ENCODE measurements at places on chromosomes 5 and 9.

GRCh38 chr5:95075111-95075510 is 209.8 kb downstream of the MCTP1 start:
- DNase-seq, result no peak

DNA sequence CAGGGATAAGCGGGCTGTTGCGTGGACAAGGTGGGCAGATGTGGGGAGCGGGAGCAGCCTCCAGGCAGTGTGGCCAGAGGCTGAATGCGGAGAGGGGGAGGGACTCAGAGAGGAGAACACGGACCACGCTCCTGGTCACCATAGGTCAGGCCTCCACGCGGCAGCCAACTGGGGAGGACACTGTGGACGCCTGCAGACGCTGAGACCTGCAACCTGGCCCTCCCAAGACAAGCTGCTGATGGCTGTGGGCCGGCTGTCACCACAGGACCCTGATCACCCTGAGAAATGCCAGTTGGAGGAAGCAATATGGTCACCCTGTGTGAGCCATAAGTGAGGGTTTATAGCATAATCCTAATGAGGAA is 16.8 kb downstream of the LPCAT1 start:
- DNase-seq, result no peak

- no peak for DNase-seq
Observed at GRCh38 chr9:28301281-28301680, 728.0 kb upstream of the C9orf72 start.

GRCh38 chr5:126854526-126855110 is 77.7 kb downstream of the LMNB1 start:
- no peak for DNase-seq

- no peak for DNase-seq
Observed at GRCh38 chr5:124859556-124860290, 113.3 kb upstream of the ZNF608 start.

DNA sequence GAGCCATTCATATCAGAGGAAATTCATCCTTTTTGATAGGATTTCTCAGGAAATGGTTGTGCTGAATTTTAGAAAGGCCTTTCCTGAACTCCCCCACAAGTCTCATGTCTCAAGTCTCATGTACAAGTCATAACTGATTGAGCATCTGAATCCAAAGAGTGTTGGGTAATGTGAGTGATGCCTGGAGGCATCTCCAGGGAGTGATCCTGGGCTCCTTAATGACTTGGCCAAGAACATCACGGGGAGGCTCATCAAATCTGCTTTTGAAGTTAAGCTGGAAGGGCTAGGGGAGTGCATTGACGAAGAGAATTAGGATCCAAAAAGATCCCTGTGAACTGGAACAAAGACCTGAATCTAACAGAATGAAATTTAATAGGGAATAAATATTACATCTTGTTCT is 79.2 kb downstream of the MAST4 start:
- no peak for DNase-seq

- DNase-seq, result no peak
Observed at GRCh38 chr9:77521091-77521490, 127.0 kb downstream of the GNA14 start.

DNA sequence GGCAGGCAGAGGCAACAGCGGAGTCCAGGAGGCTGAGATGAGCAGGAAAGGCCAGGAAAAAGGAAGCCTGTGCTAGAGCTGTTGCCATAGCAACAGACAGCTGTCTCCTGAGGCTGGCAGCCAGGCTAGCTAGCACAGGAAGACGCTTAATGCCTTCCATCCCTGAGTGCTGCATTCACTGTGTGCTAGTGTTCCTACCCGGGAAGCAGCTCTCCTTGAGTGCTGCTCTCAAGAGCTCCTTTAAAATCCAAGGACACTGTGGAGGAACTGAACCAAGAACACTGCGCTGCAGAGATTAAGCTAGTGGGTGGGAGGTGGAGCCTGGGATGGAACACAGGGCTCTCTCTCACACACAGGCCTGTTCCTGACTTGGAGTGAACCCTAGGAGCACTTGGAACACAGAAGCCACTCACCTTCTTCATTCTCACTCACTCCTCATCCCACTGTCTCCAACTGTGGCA is 53.5 kb upstream of the IL7R start:
- DNase-seq, result peak; percentile 75

DNA sequence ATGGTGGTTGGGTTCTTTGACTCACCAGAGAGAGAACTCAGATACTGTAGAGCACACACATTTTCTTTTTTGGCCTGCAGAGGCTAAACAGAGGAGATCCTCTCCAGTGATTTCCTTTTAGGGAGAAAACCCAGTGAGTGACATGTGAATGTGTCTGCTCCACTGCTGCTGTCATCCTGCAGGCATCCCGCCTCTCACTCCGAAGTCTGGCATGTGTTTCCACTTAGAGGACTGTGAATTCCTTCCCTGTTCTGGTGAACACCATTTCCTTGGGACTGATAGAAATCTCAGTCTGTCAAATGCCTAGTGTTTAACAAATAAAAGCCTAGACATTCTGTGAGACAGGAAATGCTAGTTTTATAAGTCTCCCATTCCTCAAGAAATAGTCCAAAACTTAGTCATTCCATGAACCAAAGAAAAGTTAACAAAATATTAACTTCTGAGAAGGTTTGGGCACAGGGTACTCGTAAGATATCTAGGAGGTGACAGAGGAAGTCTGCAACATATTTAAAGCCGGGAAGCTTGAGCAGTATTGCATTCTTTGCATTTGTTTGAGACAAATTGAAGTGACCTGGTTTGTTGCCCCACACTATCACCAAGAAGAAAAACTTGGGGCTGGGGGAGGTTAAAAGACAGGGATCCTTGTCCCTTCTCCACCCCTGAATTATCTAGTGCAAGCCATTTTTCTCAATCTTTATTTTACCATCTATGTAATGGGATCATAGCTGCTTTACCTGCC is 74.9 kb upstream of the NIPAL4 start:
- DNase-seq, result peak; percentile 95

DNA sequence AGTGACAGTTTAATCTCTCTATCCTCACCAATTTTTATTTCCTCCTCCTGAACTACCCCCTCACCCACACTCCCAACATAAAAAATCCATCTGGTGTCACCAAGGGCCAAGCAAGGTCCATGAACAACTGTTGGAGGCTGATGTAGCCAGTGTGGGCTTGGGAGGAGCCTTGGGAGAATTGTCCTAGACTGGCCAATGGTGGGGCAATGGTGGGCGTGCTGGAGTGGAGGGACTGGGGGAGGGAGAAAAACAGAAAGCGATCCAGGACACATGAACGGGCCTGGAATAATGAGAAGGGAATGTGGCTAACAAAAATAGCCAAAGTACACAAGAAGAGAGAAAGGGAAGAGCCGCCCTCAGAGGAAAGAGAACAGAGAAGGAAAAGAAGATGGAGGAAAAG is 272.6 kb downstream of the ENC1 start:
- DNase-seq, result no peak

DNA sequence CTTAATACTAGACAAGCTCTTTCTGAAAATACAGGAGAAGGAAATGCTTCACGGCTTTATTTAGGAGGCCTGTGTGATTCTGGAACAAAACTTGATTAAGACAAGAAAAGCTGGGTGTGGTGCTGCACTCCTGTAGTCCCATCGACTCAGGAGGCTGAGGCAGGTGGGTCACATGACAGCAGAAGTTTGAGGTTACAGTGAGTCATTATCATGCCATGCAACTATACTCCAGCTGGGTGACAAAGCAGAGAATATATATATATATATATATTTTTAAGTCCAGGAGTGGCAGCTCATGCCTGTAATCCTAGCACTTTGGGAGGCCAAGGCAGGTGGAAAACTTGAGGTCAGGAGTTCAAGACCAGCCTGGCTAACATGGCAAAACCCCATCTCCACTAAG is 33.1 kb upstream of the SPIN1 start:
- DNase-seq, result peak; percentile 80

GRCh38 chr5:73093943-73094342 is 26.4 kb upstream of the TMEM171 start:
- DNase-seq, result peak; percentile 88

DNA sequence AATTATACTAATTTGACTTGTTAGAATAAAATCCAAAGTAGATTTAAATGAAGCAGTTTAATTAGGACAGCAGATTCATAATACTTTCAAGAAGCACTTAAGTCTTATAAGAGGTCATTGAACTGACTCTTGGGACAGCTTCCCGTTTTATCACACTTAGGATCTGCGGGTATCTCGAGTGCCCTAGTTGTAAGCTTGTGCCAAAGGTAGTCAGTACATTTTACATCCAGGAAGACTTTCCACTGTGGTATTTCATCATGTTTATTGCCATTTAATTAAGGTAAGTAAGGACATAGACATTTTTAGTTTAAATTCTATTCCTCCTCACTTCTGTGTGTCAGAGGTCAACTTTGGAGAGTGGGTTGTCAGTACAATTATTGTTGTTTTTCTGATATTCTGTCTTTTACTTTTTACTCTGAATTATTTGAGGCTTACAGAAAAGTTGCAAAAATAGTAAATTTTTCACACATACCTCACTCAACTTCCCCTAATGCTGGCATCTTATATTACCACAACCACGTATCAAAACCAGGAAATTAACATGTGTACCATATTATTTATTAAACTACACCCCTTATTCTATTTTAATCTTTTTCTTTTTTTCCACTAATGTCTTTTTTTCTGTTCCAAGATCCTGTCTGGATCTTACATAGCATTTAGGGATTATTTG is 7.5 kb upstream of the ZNF367 start:
- no peak for DNase-seq

GRCh38 chr9:114896344-114896743 is 34.0 kb downstream of the TNFSF8 start:
- DNase-seq, result no peak

GRCh38 chr5:154795235-154795596 is 40.0 kb downstream of the LARP1 start:
- DNase-seq, result no peak

DNA sequence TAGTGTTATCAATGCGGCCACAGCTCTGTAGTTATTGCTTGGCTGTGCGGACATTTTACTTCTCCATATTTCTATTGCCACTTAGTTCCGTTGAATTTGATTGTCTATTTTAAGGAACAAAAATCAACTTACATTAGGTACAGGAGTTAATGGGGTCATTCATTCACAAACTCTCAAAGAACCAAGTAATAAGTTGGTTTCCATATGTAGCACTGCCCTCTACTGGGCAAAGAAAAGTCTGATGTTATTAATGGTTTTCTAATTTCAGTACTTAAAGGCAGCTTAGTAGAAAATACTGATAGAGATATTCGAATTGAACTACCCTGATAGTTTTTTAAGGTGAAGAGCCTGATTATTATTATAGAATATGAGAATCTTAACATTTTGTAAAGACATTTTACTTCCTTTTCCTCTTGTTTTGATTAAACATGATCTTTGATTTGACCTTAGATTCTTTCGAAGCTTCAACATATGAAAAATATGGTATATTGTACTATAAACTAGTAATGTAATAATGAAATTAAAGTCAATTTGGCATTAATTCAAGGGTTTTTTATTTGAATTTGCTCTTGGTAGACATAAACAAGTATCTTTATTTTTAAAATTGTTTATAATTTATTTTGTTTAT is 119.5 kb upstream of the CTNND2 start:
- DNase-seq, result peak; percentile 62

- DNase-seq, result peak; percentile 80
Observed at GRCh38 chr5:1801222-1801966, at the start of gene NDUFS6. NDUFS6 (plus strand) TSS chr5:1801407; CDS start chr5:1801418, 11 bp downstream.

GRCh38 chr9:72365525-72366256 is 683 bp upstream of the ZFAND5 start:
- DNase-seq, result peak; percentile 85

DNA sequence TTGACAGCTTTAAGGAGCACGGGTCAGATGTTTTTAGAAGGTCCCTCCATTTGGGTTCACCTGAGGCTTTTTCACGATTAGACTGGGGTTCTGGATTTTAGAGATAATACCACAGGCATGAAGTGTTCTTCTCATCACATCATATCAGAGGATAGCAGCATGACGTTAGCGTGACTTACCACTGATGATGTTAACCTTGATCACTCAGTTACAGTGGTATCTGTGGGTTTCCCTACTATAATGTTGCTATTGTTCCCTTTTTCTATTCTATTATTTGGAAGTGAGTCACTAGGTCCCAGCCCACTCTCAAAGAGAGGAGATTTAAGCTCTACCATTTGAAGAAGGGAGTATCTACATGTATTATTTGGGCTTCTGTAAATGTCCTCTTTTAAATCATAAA is 300.0 kb downstream of the MAST4 start:
- peak; percentile 76 for DNase-seq

GRCh38 chr5:138051441-138052296 is 18.8 kb upstream of the FAM13B start:
- DNase-seq, result no peak

- DNase-seq, result peak; percentile 15
Observed at GRCh38 chr5:15789642-15790041, 289.7 kb downstream of the FBXL7 start.

DNA sequence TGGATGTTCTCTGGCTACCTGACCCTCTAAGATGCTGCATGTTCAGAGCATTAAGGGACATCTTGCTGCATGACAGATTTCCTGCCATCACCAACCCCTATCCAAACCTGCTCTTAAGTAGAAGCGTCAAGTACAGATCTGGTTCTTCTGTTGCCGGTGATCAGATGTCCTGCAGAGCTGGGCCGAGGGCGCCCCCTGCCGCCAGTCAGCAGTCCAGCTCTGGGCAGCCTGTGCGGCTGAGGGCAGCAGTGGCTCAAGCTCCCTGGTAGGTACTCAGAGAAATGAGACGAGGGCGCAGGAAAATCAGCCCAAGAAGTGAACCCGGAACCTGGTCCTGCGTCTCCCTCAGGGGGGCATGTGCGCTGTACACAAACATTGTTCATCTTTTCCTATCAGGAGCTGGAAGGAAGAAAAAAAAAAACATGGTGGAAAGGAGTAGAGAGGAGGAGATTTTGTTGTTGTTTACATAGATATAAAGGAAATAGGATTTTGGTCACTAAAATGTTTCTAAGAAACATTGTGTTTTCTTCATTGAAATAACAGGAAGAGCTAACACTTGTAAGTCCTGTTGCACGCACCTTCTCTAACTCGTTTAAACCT is 95.8 kb downstream of the CFAP90 start:
- DNase-seq, result peak; percentile 23

GRCh38 chr9:96485280-96485679 is 35.3 kb downstream of the HABP4 start:
- DNase-seq, result no peak

- DNase-seq, result no peak
Observed at GRCh38 chr5:11143456-11144267, 382.6 kb upstream of the DAP start.

DNA sequence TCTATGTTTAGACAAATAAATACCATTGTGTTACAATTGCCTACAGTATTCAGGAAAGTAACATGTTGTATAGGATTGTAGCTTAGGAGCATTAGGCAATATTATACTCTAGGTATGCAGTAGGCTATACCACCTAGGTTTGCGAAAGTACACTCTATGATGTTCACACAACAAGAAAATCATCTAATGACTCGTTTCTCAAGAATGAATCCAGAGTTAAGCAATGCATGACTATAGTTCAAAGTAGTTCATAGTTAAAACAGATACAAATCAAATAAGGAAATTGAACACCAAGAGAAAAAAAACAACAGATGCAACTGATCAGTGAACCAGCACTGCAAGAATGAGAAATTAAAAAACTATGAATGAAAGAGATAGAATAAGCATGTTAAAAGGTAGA is 27.6 kb upstream of the ABLIM3 start:
- peak; percentile 88 for DNase-seq

GRCh38 chr5:110094548-110094947 is 404.8 kb downstream of the MAN2A1 start:
- DNase-seq, result no peak
